ENCODE measurements at places on chromosomes 2 and 18. TPM values are rescaled to one million over a fixed set of nuclear protein-coding genes. Genes with fewer than 3 reads are reported as not detected.
A peak's percentile ranks its signal among the peaks of the same experiment; 100 is the strongest.

- no peak for DNase-seq
These were observed 63.9 kb downstream of the PPP1R1C start for GRCh38 chr2:182049372-182050148.

FAP gene
- 1.2 TPM for total RNA-seq

- no peak for DNase-seq
These were observed 377.3 kb downstream of the LNPK start for GRCh38 chr2:175624785-175625184.

DNA sequence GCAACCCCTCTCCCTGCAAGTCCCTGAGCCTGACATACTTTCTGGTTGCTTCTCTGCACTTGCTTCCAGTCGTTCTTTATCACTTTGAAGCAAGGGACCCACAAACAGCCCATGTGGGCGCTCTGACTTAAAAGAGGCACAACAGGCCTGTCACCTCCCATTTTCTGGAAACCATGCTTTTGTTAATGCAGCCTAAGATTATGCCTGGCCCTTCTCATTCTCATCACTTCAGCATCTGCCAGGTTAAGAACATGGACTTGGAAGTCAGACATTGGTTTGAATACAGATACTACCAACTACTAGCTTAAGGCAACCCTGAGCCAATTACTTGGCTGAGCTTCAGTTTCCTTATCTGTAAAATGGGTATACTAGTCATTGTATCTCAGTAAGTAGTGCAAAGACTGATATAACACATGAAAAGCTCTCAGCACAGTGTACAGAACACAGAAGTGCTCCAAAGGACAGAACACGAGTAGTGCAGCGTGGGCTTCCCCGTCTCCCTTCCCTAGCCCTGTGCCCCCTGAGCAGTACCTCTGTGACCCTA is 141.4 kb downstream of the TNS1 start:
- no peak for DNase-seq

DNA sequence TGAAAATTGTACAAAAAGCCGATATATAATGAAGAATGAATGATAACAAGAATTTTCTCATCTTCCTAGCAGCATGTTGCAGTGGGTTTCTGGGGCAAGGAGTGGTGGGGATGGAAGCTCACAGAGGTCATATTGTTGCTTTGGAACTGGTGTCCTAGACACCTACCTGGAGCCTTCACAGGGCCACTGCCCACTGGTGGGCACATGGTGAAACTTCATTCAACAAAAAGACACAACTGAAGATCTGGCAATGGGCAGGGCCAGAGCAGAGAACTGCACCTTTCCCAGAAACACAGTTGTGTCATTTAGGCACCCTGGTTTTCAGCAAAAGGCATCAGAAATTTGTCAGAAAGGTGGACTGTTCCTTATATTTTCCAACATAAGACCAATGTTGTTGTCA is 115.3 kb downstream of the FHOD3 start:
- DNase-seq, result no peak

PLGLB2 gene
- 7.0 TPM for total RNA-seq

- DNase-seq, result no peak
These were observed 115.3 kb downstream of the FEZ2 start for GRCh38 chr2:36482576-36483214.

- DNase-seq, result peak; percentile 15
These were observed 98.2 kb upstream of the HNMT start for GRCh38 chr2:137865954-137866540.

DNA sequence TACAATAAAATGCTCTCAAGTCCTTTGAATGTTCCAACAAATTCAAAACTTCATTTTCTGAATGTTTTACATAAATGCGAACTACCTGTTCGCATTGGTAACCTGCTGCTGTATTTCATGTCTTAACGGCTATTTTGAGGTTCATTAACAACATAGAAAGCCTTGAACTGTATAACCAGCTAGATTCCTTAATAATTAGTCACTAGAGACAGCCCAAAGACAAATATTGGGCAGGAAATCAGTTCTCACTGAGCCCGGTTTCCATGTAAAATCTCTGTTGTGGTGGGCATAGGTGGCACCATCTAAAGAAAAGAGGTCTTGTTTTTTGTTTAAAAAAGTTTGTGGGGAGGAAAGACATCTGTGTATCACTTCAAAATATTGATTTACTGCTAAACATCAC is 29.2 kb downstream of the PDIA6 start:
- DNase-seq, result no peak

DNA sequence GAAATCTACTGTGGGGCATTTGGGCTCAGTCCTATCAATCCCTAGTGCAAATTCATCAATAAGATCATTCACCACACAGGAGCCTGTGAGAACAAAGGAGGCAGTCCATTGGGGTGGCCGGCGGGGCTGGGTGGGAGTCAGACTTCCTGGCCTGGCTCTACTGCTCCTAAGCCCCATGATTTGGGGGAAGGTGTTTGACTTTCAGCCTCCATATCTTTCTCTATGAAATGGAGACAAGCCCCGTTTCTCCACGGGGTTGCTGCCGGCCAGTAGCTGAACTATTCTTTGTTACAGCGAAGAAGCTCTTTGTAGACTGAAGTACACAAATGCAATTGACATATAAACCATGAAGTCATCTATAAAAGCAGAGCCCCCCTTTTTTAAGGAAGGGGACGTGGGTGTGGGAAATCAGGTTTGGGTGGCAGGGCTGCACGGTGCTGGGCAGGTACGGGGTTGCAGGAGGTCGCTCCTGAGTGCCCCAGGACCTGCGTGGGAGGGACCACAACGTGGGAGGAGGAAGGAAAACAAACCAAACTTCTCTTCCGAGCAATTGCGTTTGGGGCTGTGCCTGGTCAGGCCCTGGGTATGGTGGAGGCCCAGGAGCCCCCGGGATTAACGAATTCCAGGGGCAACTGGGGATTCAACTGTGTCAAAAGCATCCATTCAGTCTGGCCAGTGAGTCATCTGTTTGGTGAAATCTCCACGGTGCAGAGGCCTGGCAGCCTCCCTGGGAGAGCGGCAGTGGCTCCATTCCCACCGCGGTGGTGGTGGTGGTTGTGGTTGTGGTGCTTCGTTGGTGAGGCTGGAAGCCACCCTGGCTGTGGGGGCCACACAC is 18.2 kb downstream of the FBLN7 start:
- DNase-seq, result peak; percentile 34

Data from MG63 (cell line).